ENCODE measurements at places on chromosomes 13 and 19.

- DNase-seq, result no peak
Measured at GRCh38 chr19:14369399-14370168, 11.7 kb upstream of the ADGRE5 start.

GRCh38 chr13:85828094-85828684, 29.0 kb upstream of the SLITRK6 start:
- DNase-seq, result no peak

DNA sequence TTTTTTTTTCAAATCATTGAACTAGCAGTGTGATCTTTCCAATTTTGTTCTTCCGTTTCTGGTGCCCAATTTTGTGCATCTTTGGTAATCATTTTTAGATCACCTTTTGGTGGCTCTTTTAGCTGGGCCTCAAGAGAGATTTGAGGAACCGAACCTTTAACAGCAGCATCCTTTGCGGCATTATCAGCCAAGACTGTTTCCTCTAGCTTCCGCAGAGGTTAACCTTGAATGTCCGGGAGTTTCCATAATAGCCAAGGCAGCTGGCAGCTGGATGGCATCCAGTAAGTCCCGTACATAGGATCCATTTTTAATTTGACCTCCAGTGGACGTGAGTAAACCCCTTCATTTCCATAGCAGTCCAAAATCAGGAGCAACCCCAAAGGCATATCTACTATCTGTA, 9.6 kb downstream of the IRGC start:
- no peak for DNase-seq

GRCh38 chr13:84400706-84401105, 518.4 kb upstream of the SLITRK1 start:
- no peak for DNase-seq

DNA sequence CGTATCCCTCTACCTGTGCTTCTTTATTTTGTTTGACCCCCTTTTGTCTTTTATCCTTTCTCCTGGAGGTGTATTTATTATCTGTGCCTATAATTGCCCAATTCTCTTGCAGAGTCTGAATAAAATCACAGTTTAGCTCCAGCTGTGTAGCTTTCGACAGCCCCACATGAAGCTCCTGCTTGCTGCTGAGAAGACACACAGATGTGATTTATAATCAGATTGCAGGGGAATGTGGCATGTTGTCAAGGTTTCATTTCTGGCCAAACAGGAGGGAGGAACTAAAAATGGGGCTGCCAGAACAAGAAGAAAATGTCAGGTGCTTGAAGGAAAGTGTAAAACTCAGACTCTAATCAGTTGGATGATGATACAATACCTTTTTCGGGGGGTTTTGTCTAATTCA, 22.7 kb downstream of the CCNA1 start:
- no peak for DNase-seq

DNA sequence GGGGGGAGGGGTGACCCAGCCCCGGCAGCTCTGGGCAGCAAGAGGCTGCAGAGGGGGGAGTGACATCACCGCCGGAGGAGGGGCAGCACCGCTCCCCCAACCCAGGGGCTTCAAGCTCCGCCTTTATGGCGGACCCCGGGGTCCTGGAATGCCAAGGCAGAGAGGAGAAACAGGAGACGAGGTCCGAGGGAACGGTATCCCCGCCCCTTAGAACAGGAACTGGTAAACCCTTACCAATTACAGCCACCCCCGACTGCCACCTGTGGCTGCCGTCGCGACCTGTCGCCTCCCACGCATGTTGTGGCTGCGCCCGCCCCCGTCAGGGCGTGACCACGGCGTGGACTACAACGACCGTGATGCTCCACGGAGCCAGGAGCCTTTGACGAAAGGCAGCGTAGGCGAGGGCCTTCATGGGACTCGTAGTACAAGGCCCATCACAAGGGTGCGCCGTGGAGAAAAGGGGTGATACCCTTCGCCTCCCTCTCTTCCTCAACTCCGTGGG, 4.1 kb upstream of the KCNC3 start:
- DNase-seq, result peak; percentile 95

GRCh38 chr19:31260171-31260933, 88.9 kb downstream of the TSHZ3 start:
- no peak for DNase-seq
